ENCODE measurements at places on chromosomes 13 and 19.

GRCh38 chr13:67303661-67304333 is 73.7 kb upstream of the PCDH9 start:
- no peak for DNase-seq

DNA sequence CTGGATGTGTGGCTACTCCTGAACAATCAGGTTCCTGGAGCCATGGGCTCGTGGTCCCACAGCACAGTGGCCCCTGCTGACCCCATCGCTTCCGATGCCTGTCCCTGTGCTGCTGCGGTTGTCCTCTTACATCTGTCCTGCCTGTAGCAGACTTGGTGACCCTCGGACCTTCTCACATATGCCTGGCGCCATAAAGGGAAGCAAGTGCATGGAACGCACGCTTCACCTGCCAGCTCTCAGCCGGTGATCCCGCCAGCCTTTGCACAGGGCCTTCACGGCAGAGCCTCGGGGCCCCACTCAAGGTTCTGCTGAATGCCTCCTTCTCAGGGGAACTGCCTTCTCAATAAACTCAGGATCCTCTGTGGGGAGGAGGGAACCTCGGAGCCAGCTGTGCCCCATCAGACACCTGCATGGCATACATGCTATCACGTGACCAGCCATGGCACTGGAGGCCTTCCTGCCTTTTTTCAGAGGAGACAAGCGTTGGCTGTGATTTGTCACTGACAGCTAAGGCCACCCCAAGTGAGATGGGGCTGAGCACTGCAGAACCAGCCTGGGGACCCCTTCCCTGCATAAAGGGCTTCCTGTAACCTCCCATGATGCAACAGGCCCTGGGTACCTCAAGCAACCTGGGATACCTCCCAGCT is 24.3 kb downstream of the PEPD start:
- DNase-seq: no peak

DNA sequence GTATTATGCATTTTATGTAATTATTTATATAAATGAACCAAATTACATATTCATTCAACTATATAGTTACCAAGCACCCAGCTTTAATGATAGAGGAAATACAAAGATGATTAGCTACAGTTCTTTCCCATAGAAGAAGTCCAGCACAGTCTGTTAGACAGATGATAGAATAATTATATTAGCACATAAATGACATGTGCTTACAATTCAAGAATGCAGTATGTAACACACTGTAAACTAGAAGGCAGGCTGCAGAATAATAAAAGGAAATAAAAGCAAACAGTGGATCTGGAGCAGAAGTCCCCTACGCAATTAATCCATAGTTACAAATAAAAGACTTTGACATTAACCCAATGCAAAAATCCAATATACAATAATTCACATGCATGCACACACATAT is 379.0 kb downstream of the DNAJC15 start:
- DNase-seq: no peak

DNA sequence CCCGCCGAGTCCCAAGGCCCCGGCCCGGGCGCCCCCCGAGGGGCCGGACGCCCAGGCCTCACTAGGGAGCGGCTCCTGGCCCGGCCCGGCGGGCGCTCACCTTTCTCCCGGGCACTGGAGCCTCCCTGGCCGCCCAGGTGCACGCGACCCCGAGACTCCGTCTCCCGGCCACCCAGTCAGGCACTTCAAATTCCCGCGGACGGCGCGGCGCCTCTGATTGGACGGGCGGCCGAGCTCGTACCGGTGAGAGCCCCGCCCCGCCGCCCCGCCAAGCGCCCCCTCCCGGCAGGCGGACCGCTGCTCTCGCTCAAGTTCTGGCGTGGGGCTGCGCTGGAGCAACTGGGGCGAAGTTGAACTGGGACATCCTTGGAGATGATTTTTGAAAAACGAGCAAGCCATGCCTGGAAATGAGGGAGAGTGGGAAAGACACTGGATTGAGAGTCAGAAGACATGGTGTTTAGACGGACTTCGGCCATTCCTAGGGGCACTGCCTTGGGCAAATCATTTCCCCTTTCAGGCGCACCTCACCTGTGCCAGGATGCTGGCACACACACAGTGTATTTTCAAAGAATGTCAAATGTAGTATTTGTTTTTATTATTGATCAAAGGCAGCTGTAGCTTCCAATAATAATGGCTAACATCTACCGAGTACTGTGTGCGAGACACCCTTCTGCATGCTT is 485.3 kb downstream of the UQCRFS1 start:
- DNase-seq: no peak

DNA sequence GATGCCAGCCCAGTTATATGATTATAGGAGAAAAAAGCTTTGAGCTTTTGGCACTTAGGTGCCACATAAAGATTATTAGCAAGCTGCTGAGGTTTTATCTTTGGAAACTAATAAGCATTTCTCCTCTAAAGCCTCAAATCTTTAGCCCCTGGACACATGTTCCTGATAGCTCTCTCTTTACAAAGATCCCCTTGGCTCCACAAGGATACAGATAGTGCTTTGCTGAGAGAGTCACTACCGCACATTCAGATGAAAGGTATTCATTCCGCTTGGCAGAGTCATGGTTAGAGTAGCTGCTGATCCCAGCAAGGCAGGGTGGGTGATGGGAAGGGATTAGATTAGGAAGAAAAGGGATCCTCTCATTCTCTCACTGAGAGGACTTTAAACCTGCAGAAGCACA is 28.2 kb upstream of the PSG7 start:
- DNase-seq: no peak

- DNase-seq: no peak
These were observed 16.3 kb downstream of the TEX101 start for GRCh38 chr19:43430976-43431375.

DNA sequence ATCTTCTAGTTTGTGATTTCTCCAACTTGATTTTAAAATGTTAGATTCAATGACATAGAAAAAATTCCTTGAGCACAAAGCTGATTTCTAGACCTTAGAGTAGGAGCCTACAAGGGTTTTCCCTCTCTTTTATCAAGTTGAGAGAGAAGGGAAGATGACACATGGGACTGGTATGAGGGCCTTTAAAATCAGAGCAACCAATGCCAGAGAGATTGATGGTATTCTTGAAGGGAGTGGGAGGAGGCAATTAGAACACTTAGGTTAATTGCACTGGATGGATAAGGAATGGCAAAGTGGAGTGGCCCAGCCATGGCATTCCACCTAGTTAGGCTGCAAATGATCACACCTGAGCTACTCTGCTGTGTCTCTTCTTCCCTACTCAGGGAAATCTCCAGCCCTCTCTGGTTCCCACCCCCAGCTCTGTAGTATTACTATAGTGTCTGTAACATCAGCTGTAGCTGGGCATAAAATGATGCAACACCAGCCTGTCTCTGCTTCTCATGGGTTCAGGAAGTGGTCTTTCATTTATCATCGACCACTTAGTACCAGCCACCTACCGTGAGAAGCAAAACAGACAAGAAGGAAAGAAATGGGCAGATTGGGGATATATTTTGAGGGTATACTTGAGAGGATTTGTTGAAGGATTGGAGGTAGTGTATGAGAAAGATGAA is 333.6 kb downstream of the DLEU7 start:
- no peak for DNase-seq

GRCh38 chr13:59521549-59521948 is 642.2 kb downstream of the DIAPH3 start:
- no peak for DNase-seq

DNA sequence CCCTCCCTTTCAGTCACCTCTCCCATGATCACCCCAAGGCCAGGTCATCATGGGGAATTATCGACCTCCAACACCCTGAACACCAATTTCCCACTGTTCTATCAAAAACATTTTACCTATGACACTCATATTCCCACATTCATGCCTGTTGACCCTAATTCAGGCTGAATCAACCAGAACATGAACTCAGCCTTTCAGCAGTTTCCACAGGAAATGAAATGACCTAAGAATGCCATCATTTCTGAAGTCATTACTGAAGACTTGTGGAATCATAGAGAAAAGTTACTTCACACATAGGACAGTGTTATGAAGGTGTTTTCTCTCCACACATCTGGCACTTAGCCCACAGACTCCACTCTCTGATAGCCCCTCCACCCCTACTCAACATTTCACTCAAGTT is 29.9 kb upstream of the FAM124A start:
- DNase-seq: no peak

- no peak for DNase-seq
These were observed 147.2 kb upstream of the FREM2 start for GRCh38 chr13:38539632-38540031.

- no peak for DNase-seq
These were observed 630 bp downstream of the PNPLA6 start for GRCh38 chr19:7535998-7536695.

DNA sequence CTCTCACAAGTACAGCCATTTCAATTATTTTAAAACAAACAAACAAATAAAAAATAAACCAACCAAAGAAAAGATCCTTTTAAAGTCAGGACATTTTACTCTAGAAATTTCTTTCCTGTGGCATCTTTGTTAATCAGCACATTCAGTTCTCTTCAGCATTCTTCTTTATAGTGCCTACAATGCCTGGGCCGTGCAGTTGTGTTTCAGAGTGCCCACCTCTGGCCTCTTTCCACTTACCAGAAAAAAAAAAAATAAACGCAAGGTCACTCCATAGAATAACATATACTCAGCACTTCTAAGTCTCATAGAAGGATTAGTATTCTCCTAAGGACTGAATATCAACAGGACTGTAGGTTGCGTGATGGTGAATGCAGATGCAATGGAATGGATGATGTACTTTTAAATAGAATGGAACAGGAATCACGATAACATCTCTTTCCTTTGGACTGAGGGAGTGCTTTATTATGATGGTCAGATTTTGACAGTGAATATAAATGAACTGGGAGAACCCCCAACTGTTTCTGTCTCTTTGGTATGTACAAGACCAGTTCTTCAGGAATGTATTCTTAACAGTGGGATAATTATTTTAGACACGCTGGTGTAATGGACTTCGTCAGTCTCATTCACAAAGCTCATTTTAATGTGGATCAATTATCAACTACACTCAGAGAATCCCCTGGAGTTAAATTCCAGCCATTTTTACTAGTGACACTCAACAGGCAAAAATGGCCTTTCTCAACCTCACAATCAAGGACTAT is 125.0 kb upstream of the NBEA start:
- DNase-seq: no peak

GRCh38 chr19:18385359-18385674 is 641 bp upstream of the GDF15 start:
- no peak for DNase-seq

DNA sequence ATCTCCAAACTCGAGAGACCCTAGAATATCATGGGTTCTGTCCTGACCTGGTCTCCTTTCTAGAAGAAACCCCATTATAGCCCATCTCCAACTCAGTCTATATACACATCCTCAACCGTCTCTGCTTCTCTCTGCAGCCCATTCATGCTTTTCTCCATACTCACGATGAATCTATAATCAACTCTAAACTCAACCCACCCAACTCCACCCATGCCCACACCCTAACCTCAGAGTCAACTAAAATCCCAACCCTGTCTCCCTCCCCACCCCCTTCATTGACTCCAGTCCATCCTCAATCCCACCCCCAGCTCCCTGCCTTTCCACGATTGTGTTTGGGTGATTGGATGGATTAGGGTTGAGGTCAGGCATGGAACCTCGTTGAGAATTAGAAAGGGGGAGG is 1.8 kb downstream of the SBK3 start:
- DNase-seq: no peak
